ENCODE measurements at places on chromosomes 12 and 14.

- DNase-seq = no peak
Observed at GRCh38 chr12:34363050-34363673, 340.9 kb downstream of the ALG10 start.

GRCh38 chr14:56754921-56755320 lies 55.4 kb downstream of the OTX2 start:
- DNase-seq = no peak

DNA sequence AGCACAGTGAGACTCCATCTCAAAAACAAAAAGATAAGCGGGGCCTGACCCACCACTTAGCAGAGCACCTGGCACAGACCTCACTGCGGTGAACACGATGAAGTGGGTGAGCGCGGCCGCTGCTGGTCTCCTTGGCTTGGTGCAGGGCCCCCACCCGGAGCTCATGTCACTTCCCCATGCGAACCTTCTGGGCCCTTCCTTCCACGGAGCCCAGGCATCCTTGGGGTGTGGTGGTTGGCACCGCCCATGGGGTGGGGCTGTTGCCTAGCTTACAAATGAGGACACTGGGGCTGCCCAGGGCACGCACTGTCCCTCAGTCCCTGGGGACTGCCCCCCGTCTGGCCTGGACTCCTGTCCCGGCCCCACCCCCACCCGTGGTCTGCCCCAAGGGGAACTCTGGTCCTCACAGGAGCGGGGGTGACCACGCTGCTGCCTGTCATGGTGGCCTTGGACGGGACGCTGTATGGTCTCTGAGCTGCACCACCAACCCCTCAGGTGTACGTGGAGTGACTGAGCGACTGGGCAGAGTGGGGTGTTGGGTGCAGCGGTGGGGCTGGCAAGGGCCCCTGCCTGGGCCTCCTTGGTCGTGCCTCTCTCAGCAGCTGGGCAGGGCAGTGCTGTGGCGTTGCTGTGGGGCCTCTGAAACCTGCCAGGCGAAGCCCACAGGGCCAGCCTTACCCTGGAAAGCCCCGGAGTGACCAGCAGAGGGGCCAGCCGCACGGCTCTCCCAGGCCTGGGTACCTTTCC lies 15.3 kb downstream of the FBRSL1 start:
- DNase-seq = no peak

- DNase-seq = peak; percentile 71
Observed at GRCh38 chr14:22177870-22178269, 411.2 kb downstream of the DAD1 start.

DNA sequence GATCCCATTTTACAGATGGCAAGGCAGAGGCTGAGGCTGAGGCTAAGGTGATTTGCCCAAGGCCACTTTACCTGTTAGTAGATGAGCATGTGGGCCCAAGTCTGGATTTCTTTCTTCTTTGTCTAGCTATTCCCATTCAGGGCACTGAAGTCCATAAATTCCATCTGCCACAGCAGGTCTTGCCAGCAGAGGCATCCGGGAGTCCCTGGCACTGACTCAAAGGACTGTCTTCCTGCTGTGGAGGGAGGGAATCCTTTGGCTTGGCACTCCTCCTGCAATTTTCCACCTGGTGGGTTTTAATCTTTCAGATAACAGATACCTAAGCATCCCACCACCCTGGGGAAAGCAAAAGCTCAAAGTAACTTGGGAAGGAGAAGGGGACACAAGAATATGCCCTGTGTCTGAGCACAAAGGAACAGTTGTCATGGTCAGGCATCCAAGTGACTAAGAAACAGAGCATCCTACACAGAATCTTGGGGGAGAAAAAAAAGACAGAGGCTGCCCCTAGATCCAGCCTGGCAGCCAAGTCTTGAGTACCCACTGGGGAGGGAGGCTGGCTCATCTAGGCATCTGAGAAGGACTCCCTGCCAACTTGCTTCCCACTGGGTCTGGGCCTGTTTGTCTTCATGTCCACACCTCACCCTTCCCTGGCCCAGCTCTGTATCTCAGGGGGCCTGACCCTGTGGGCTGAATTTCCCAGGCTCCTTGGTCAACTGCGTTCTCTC lies 35.6 kb upstream of the CMKLR1 start:
- no peak for DNase-seq

- no peak for DNase-seq
Observed at GRCh38 chr14:51069055-51069454, 25.9 kb downstream of the TRIM9 start.

GRCh38 chr12:21369141-21369980 lies 3.3 kb upstream of the IAPP start:
- DNase-seq = no peak

DNA sequence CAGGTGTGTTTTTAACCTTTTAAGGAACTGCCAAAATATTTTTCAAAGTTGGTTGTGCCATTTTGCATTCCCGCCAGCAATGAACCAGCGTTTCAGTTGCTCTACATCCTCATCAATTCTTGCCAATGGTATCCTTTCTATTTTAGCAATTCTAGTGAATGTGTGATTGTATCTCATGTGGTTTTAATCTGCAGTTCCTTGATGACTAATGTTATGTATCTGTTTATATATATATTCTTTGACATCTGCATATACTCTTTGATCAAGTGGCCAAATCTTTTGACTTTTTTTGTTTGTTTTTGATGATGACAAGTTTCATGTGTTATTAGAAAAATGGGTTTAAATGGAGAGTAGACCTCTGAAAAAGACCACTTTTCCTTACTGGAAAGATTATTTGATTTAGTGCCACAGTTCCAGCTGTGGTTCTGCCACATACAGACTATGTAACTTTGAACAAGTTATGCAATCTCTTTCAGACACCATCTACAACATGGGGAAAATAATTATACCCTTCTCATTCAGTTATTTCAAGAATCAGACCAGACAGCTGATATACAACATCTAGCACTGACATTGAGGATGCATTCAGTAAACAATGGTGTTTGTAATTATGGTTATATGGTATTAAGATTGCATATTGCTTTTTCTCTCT lies 146.3 kb upstream of the CNOT2 start:
- DNase-seq = peak; percentile 42

GRCh38 chr12:27193854-27194544 lies 50.1 kb upstream of the STK38L start:
- no peak for DNase-seq

DNA sequence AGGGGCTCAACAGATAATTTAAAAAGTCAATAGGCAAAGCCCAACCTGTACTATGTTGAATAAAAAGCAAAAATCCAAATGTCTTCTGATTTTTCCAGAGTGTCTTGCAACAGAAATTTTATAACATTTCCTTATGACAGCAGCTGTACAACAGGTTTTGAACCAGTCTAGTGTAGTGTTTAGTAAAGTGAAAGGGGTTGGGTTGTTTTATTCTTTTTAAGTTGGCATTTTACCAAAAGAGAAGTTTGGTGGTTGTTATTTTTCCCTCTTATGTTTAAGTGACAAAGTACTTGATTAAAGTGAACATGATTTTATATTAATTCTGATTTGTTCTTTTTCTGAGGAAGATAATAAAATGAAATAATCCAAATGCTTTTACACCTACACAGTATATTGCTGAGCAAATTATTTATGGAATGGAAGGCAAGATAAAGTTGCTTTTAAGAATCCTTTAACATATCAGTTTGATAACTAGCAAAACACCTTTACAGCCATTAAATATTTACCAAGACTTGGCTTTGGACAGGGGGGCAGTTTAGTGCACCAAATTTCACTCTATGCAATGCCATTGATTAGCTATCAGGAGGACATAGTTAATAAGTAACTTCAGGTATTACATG lies 128.9 kb downstream of the FOXA1 start:
- DNase-seq = no peak

- DNase-seq = no peak
Observed at GRCh38 chr12:45494279-45494678, 235.2 kb upstream of the ARID2 start.

- no peak for DNase-seq
Observed at GRCh38 chr12:111164833-111165525, 203.9 kb downstream of the PHETA1 start.

DNA sequence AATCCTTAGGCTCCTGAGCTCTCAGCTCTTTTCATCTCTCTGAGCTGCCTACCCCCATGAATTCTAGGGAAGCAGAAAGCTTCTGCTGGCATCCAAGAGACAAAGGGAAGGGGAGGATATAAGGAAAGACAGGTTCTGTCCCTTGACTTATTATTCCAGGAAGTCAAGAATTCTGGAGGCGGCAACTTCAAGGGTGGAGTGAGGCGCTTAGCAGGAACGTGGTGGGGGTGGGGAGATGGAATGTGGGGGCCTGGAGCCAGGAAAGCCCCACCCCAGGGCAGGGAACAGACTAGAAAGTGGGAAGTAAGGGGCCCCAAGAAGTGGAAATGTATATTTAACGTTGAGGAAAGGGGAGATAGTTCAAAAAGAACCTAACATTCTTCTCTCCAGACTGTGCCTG lies 1.4 kb downstream of the CALCOCO1 start:
- no peak for DNase-seq

GRCh38 chr14:53295985-53296582 lies 143.0 kb upstream of the DDHD1 start:
- DNase-seq = peak; percentile 62

- no peak for DNase-seq
Observed at GRCh38 chr12:113470871-113471618, 626 bp downstream of the LHX5 start.

DNA sequence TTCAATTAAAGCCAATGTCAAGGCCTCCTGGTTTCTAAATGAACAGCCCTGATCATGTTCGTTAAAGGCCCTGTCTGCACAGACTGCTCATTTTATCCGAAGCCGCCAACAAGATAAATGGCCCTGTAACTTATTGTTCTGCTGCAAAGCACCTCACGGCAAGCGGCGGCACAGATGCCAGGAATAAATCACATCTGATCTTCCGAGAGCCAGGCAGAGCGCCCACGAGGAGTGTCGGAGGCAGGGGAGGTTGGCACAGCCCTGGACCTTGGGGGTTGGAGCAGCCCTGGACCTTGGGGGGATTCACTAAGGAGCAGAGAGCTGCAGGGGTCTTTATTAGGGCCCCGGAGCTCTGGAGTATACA lies 110.5 kb downstream of the SCARB1 start:
- no peak for DNase-seq

GRCh38 chr14:85241022-85241855 lies 288.7 kb upstream of the FLRT2 start:
- no peak for DNase-seq

DNA sequence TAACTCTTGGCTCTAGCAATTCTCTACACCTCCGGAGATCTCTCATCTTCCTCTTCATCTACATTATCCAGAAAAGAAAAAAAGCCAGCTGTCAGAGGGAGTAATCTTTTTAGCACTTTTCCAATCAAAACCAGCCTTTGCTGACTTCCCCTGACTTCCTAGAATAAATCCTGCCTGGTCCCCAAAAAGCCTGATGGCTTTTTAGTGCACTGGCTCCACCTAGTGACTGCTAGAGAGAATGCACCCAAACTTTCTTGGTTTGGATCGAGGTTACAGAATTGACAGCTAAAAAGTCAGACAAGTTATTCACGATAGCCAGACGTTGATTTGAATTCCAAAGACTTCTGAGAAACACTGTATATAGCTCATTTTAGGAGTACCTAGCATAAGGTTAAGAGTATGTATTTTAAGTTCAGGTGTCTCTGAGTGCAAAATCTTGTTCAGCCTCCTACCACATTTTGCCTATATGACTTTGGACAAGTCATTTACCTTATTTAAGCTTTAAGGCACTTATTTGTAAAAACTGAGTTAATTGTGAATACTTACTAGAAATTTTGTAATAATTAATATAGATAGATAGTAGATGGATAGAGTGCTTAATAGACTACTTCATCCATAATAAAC lies 185.7 kb upstream of the GRIN2B start:
- peak; percentile 65 for DNase-seq

All from OCI-M1 (cell line).